ENCODE measurements at places on chromosomes 5 and 9.

GRCh38 chr5:171201310-171201709 is 107.7 kb upstream of the TLX3 start:
- DNase-seq = no peak

GRCh38 chr5:98770911-98771322 is 2.5 kb upstream of the RGMB start:
- no peak for DNase-seq

DNA sequence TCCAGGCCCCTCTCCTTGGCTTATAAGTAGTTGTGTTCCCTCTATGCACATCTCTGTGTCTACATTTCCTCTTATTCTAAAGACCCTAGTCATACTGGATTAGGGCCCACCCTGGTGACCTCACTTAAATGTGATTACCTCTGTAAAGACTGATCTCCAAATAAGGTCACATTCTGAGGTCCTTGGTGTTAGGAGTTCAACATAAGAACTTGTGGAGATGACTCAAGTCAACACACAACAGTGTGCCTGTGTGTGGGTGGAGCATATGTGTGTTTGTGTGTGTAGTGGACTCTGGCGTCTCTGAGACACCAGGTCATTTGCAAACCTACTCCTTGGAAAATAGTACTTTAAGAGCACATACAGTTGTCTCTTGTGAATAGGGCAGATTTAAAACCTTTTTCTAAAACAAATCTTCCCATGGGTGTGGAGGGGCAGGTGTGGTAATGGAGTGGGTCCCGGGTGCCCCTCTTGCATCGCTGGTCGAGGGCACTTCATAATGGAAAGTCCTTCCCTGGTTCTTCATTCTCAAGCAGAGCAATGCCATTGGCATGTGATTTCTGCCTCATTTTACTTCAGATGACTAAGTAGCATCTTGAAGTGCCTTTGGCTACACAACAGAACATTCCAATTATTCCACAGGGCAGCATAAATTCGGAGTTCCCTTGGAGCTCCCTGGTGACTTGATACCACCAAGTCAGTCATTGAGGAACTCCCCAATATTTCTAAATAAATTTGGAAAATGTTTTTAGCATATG is 84.4 kb downstream of the C9orf152 start:
- DNase-seq = no peak

GRCh38 chr5:67100301-67100700 is 96.3 kb downstream of the CD180 start:
- no peak for DNase-seq

DNA sequence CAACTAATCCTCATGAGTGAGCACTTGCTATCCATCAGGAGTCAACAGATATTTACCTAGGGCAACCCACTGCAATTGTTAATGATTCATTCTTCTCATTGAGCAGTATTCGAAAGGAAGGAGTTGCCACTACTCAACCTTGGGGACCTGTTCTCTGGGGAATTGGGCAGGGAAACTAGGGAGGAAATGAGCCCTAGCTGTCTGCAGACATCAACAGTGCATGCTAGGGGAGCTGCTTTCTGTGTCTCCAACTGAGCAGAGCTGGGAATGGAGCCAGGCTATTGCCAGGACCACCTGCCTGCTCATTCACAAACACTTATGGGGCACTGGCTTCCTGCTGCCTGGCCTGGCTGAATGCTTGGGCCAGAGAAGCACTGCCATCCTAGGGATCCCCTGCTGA is 183.4 kb downstream of the TMEM38B start:
- DNase-seq = no peak

- DNase-seq = peak; percentile 23
Measured at GRCh38 chr9:95349091-95350038, 31.9 kb upstream of the FANCC start.

GRCh38 chr9:129434187-129434586 is 186.7 kb downstream of the C9orf50 start:
- no peak for DNase-seq

DNA sequence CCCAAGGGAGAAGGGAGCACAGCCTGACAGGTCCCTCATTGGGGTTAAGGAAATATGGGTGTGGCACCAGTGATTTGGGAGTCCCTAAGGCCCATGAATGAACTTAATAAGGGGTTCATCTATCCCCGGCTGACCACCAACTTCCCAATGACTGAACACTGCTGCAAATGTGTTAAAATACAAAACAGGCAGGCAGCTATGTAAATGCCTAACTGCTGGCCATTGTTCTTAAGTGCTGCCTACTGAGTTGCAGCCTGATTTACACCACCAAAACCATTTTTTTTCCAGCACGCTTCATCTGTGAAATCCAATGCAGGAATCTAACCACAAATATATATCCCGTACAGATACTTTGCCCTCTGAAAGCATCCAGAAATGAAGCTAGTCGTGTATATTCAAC is 478.5 kb downstream of the PTPRD start:
- no peak for DNase-seq

DNA sequence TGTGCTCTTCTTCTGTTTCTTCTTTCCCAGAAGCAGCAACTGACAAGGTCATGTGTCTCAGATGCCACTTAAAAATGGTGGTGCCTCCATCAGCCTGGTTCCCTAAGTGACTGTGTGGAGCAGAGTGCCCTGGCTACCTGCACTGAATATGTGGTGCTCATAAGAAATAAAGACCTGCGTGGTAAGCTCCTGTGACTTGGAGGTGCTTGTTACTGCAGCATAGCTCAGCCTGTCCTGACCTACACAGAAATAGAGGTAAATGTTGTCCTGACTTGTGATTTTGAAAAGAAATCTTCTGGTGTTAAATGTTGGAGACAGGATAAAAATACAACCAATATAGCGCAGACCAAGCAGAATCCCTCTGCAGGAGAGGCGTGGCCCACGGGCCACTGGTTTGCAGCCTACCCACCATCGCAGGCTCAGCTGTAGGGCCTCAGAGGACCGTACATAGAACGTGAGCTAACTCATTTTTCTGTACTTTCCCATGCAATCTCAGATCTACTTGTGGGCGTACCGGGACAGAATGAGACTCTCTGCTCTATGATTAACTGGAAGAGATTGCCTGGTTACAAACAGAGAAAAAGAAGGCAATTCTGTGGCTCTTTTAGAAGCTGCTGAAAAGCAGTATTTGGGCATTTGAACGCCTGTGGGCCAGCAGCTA is 79.4 kb upstream of the UNC5A start:
- no peak for DNase-seq

DNA sequence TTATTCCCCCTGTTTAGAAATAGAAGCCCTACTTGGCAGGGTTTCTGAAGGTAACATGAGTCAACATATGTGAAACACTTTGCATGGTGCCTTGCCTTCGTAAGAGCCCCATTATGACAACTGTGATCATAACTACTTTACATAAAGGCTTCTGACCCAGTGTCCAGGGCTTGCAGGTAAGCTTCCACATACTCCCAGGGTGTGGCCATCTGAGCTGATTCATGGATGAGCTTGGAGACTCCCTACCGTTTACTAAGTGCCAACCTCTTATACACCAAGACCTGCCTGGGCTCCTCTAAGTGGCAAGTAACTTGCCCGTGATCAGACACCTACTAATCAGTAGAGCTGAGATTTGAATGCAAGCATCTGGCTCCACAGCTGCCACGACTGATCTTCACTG is 62.8 kb upstream of the C5orf58 start:
- no peak for DNase-seq

- no peak for DNase-seq
Measured at GRCh38 chr5:142654578-142655058, 31.3 kb downstream of the FGF1 start.

DNA sequence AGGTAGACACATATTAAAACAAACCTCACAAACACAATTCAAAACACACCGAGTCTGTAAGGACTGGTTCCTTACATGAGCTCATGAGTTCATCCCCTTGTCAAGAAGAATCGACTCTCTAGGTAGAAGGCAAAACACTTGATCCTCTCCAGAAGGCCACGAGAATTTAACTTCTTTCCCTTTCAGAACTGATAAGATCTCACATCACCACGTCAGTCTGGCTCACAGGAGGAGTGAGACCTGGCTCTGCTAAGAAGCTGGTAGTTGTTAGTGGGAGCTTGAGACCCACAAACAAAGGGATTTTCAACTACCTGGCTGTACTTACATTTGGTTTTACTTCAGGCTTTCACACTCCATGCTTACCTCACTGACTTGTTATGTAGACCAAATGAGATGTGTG is 459.2 kb downstream of the ARHGEF28 start:
- no peak for DNase-seq

GRCh38 chr5:139668064-139668880 is 20.1 kb downstream of the CXXC5 start:
- DNase-seq = peak; percentile 80

- peak; percentile 84 for DNase-seq
Measured at GRCh38 chr5:343461-344401, 22.2 kb downstream of the AHRR start.

- no peak for DNase-seq
Measured at GRCh38 chr9:4148231-4148561, 151.7 kb downstream of the GLIS3 start.

DNA sequence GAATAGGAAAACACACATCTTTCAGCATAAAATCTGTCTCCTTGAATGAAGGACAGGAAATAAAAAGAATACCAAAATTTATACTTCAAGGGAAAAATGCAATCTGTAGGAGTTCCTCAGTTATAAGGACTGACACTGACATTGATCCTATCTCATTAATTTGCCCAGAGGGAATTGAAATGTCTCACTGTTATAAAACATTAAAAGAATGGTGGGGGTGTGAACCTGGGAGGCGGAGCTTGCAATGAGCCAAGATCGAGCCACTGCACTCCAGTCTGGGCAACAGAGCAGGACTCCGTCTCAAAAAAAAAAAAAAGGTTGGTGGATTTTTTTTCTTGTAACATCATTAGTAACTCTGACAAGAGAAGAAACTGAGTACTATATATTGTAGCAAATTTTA is 60.8 kb downstream of the TTLL11 start:
- DNase-seq = no peak

DNA sequence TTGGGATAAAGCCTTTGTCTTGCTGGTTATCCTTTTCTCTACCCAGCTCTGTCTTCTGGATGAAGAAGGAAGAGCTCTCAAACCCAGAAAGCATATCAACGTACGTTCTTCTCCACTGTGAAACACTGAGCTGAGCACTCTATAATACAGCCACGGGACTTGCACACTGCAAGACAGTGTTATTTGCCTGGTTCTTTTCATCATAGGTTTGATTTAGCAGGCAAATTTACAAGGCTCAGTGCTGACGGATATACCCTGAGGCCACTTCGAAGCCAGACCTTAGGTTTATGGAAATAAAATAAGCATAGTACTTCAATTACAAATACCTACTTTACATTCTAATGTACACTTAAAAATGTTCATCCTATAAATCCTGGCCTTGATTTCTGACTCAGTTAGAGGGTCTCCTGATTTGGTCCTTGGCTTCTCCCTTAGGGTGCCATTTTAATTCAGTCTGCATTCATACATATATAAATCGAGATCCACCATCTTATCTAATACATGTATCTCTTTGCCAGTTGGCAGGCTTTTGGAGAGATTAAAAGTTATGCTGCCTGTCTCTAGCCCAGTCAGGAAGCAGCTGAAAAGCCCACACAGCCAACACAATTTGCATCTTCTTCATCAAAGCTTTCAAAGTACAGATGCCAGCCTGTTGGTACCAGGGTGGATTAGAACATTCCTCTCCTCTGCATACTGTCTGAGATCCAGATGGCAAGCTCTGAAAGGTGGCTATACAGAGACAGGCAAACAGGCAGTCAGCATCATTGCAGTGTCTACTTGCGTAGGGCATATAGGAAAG is 194.4 kb downstream of the DEPDC1B start:
- no peak for DNase-seq

GRCh38 chr5:16916262-16916878 is 19.7 kb downstream of the MYO10 start:
- DNase-seq = no peak

GRCh38 chr5:149913436-149914419 is 30.9 kb downstream of the PDE6A start:
- no peak for DNase-seq

- no peak for DNase-seq
Measured at GRCh38 chr5:179217956-179218942, 127.0 kb downstream of the ADAMTS2 start.
